ENCODE measurements at places on chromosomes 12 and 14.

DNA sequence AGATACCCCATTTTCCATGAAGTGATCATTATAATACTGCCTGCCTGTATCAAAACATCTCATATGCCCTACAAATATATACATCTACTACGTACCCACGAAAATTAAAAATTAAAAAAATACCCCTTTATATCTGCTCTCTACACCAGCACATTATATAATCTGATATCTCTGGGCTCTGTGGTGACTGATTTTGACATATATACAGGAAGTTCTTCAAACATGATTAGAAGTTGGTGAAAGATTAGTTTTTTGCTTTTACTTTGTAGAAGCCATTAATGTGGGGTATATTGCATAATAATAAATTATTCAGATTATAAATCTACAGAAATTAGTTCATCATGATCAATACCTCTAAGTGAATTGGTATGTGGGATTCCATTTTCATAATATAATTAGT lies 126.7 kb upstream of the MDM1 start:
- no peak for DNase-seq

GRCh38 chr12:26966842-26967241 lies 28.6 kb downstream of the FGFR1OP2 start:
- no peak for DNase-seq

- peak; percentile 90 for DNase-seq
These were observed at the start of gene STXBP6 for GRCh38 chr14:25049568-25050268. STXBP6 (minus strand) TSS chr14:25050147; CDS start chr14:24974818, 75,329 bp downstream.

- no peak for DNase-seq
These were observed 181.9 kb upstream of the SLC38A2 start for GRCh38 chr12:46554460-46554859.

DNA sequence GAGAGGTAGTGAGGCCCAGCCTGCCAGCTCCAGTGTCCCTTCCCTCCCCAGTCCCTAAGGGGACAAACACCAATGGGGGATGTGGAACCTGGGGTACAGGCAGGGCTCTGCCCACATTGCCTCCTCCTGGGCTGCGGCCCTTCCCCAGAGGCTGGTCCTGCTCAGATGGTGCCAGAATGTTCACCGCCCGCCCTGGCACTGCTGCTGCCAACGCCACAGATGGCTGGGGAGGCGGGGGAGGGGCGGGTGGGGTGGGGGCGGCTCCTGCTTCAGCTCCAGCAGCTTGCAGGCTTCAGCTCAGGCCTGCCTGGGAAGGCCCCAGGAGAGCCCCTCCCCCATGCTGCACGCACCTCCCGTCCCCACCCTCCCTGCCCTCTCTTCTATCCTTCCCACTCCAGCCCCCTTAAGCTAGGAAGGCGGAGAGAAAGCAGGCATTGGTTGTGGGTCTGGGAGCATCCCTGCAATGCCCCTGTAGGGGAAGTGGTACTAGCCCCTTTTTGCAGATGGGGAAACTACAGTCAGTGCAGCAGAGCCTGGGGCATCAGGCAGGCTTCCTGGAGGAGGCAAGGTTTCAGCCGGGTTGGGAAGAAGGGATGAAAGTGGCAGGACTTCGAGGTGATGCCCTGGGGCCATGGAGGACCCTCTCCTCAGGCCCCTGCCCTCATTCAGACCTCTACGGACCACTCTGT lies 2.0 kb upstream of the BEGAIN start:
- DNase-seq, result no peak

- DNase-seq, result no peak
These were observed 1202.3 kb downstream of the GALC start for GRCh38 chr14:86790408-86791364.

DNA sequence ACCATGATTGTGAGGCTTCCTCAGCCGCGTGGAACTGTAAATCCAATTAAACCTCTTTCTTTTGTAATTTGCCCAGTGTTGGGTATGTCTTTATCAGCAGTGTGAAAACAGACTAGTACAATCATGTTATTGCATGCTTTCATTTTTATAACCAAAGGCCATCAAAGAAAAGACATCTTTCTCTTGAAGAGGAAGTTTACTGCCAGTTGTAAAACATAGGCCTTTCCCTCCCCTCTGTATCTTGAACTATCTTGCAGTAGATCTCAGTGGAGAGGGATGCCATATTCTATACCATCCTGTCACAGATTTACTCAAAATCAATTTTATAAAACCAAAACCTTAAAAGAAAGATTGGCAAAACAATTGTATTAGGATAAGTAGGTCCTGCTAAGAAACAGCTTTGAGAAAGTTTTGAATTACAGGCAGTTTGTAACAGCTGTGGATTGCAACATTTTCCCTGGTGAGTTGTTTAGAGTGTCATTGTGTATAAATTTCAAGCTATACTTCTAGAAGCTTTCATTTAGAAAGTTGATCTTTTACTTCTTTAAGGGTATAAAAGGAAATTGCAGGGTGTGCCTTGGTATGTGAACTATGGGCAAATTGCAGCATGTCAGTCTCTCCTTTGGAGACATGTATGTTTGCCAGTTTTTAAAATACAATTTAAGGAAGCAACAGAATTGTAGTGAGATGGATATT lies 128.0 kb downstream of the ATP23 start:
- no peak for DNase-seq

DNA sequence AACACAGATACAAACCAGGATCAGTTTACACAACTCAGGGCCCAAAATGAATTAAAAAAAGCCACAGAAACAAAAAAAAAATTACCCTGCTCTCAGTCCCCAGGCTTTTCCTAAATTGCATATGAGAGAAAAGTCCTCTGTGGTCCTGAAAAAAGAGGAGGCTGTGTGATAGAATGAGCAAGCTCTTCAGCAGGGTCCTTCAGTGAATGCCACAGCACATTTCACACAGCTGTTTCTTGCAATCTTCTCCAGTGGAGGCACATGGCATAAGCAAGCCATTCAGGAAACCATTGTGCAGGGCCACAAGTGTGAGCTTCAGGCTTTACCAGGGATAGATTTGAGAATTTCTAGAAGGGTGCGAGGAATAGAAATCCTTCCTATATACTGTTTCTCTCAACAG lies 168.5 kb downstream of the PPM1H start:
- no peak for DNase-seq

GRCh38 chr12:131720921-131721320 lies 10.0 kb downstream of the SFSWAP start:
- DNase-seq, result no peak

DNA sequence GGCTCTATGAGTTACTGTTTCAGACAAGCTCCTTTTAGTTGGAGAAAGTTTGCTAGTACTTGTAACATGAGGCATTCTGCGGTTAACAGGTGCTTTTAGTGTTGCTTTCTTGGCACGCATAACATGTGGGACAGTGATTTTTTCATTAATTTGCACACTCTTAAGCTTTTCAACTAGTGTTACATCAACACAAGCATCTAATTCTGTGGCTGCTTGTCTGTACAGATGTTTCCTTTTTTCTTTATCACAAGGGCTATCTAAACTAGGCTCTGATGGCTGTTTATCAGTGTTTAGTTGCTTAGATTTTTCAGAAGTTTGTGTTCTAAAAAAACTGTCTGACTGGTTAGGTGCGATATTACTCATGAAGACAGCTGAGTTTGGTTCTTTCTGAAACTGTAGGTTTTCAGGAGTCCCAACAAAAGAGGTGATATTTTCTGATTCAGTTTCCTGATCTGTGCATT lies 120.1 kb downstream of the RALGAPA1 start:
- no peak for DNase-seq

DNA sequence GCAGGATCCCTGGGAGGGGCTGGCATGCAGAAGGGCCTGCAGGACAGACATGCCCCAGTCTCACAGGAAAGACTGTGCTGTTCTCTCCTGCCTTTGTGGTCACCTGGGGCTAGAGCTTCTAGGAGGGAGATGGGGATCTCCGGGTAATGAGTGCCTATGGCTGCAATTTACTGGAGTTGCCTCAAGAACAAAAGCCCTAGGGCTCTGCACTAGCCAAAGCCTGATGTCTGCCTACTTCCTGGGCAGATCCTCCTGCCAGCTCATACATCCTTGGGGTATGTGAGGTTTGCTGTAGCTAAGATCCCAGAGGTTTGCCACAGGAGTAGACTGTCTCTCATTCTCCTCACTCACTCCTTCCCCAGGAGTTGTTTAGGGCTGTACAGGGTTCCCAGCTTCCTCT lies 106.9 kb upstream of the PPFIA2 start:
- no peak for DNase-seq

GRCh38 chr12:121637231-121637914 lies 11.0 kb downstream of the ORAI1 start:
- DNase-seq, result no peak

DNA sequence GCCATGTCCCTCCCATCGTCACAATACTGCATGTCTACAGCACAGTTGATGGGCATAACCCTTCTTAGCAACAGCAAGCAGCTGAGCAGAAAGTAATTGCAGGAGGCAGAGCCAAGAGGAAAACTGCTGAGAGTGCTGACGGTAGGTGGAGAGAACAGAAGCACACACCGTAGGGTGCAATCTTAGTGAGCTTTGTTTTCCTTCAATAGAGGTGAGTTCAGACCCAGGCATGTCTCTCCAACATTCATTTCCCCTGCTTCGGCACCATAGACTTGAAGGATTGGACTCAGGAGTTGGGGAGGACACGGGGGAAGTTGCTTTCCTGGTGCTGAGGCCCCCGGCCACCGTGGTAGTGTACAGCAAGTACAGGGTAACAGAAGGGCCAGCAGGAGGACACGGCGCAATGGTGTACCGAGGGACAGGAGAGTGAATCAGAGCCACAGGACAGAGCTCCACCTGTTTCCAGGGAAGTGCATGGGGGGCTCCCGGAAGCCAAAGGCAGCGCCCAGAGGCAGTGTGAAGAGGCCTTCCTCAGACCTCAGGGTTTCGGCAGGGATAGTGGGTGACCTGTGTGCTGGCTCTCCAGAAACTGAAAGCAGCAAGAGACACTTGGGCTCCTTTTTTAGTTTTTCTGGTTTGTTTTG lies 36.3 kb upstream of the SINHCAF start:
- DNase-seq, result no peak

DNA sequence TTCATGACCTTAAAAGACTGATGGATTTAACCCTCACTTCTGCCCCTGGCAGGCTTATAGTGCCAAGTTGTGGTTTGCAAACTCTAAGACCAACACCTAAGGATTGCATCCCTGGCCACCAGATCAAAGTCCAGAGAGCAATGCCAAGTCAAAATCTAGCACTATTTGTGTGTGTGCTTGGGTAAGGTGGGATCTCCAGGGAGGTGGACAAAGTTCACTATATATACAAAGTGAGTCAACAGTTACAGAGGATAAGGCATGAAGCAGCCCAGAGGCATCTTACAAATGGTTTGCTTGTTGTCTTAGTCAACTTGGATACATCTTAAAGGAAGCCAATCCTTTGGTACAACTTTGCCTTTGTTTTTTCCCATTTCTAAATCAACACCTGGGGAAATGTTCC lies 137.3 kb downstream of the MSRB3 start:
- no peak for DNase-seq

- no peak for DNase-seq
These were observed 2.3 kb downstream of the ISCU start for GRCh38 chr12:108564724-108565123.

- no peak for DNase-seq
These were observed 14.5 kb downstream of the CYP46A1 start for GRCh38 chr14:99698642-99699041.

All from spinal cord (tissue), 10 donors.